ENCODE measurements at places on chromosomes 5 and 9.

DNA sequence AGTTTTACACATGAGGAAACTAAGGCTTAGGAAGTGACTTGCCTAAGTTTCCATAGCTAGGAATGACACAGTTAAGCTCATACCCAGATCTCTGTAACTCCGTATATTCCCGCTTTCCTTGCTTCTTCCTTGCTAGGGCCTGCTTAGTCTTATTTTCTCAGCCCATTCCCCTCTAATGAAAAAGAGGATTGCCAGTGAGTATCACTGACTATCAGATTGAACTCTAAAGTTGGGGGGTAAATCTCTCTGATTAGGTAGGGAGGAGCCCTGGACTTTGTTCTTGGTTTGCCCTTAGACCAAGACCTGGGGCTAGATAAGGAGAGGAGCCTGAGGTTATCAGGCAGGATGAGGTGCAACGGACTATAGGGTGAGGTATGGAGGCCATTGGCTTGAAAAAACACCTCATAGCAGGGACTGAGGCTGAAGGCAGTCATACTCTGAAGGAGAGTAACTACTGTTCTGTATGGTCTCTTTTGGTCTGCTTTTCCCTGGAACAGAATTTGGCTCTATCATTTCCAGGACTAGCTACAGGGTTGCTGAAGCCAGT, 2.5 kb downstream of the TRIM32 start:
- no peak for DNase-seq

- DNase-seq: no peak
Observed at GRCh38 chr9:96442491-96442890, 7.5 kb upstream of the HABP4 start.

DNA sequence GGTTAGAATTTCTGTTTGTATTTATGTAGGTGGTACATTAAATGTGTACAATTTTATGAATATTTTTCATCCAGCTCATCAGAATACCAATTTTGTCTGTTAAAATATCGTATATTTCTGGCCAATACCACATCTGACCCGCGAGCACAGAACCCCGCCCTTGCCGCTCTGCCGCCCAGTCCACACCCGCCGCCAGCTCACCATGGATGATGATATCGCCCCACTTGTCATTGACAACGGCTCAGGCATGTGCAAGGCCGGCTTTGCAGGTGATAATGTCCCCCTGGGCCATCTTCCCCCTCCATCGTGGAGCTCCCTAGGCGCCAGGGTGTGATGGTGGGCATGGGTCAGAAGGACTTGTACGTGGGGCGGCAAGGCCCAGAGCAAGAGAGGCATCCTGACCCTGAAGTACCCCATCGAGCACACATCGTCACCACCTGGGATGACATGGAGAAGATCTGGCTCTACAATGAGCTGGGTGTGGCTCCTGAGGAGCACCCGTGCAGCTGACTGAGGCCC, 153.2 kb downstream of the CAVIN4 start:
- DNase-seq: no peak

GRCh38 chr5:163846512-163846911, 341.1 kb downstream of the MAT2B start:
- DNase-seq: no peak

DNA sequence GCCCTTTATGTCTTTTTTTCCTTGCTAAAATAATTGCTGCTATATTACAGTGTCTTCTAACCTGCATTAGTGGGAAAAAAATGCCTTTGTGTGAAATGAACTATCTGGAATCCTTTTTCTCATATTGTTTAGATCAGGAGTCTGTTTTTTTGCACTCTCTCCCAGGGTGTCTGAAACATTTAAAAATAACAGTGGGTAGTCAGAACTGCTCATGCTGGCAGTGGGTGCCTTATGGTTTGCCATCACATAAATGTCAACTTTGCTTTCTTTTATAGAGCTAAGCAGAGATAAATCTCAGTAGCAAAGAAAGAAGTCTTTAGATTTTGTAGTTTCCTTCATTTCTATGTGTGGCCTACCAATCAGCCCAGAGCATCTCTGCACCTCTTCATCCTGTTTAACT, 347.8 kb upstream of the RGMB start:
- DNase-seq: no peak

DNA sequence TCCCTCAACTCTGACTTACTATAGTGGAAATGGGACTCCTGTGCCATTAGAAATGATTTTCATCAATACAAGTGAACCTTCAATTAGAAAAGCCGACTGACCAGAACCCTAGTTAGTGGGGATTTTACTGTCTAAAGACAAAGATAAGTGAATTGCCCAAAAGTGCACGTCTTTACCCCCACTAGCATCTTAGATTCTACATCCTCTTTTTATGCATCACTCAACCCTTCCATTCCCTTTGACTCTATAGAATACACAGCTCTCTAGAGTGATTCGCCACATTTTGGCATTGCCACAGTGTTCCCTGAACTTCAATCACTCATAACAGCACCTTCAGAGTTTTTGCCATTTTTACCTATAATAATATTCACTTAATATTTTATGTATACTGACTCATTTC, 226.6 kb downstream of the EBF1 start:
- no peak for DNase-seq

DNA sequence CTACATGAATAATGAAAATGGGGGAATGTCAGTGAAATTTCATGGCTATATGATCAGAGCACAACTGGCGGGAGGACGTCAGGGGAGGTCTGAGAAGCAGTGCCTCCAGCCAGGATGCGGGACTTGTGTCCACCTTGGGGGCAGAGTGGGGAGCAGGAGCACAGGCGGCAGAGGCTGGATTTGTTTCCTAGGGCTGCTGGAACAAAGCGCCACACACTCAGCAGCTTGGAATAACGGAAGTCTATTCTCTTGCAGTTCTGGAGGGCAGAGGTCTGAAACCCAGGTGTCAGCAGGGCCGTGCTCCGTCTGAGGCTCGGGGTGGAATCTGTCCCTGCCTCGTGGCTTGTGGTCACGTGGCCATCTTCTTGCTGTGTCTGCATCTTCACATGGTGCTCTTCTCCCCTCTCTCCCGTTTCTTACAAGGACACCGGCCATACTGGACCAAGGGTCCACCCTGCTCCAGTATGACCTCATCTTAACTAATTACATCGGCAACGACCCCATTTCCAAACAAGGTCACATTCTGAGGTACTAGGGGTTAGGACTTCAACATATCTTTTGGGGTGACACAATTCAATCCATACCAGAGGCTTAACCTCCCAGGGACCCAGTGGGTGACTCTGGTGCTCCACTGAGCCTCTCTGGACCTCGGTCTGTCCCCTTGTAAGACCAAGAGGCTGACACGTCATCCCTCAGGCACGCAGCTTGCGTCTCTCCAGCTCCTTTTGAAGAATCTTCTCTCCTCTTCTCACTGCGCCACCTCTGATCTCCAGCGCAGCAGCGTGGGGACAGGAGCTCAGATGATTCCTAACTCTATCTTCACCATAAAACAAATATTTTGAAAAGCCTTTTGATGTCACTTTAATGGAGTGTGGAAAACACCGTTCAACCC, 202.5 kb downstream of the CDK5RAP2 start:
- no peak for DNase-seq

Data from stimulated activated CD8-positive, alpha-beta memory T cell treated with anti-CD3 and anti-CD28 coated beads, Interleukin-7, amount 100 ng/mL, for 1 hour (primary cell).